ENCODE measurements at places on chromosomes 13 and 19.

DNA sequence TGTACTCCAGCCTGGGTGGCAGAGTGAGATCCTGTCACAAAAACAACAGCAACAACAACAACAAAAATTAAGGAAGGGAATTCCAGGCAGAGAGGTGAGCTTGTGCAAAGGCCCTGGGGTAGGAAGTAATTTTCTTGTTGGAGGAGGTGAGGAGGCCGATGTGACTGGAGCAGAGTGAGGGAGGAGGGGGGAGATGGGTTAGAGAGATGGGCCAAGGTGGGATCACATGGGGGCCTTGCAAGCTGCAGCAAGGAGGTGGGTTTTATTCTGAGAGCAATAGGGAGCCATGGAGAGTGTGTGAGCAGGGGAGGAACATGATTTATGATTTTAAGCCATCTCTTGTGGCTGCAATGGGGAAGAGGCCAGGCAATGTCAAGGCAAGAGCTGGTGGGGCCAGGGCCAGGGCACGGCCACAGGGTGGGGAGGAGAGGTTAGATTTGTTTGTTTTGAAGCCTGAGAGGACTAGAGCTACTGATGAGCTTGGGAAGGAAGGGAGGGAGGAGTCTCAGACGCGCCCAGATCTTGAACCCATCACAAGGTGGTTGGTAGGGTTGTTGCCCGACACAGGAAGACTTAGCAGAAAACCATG is 12.5 kb upstream of the COMP start:
- no peak for DNase-seq

- no peak for DNase-seq
Observed at GRCh38 chr19:7115721-7116120, 46.2 kb downstream of the ZNF557 start.

DNA sequence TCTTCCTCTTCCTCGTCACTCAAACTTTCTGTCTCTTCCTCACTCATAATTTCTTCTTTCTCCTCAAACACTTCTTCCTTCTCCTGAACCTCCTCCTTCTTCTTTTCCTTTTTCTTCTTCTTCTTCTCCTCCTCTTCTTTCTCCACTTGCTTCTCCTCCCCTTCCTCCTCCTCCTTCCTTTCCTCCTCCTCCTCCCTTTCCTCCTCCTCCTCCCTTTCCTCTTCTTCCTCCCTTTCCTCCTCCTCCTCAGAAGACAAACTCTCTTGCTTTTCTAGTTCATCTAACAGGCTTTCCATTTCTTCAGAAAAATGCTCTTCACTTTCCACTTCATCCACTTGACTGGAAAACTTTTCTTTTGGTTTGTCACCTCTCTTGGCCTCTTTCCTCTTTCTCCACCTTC is 19.8 kb downstream of the WDR87 start:
- DNase-seq, result no peak

- DNase-seq, result no peak
Observed at GRCh38 chr19:24064175-24064574, 22.8 kb upstream of the ZNF254 start.

GRCh38 chr13:110746438-110746837 is 32.9 kb downstream of the ING1 start:
- no peak for DNase-seq

Data from CMK (cell line).